Hematopoietic multipotent progenitor cell treated with erythropoietin and hydrocortisone succinate and interleukin-3 and kit ligand, for 4 days (in vitro differentiated cells): ENCODE measurements at places on chromosomes 11 and 22.
A peak's percentile ranks its signal among the peaks of the same experiment; 100 is the strongest.

DNA sequence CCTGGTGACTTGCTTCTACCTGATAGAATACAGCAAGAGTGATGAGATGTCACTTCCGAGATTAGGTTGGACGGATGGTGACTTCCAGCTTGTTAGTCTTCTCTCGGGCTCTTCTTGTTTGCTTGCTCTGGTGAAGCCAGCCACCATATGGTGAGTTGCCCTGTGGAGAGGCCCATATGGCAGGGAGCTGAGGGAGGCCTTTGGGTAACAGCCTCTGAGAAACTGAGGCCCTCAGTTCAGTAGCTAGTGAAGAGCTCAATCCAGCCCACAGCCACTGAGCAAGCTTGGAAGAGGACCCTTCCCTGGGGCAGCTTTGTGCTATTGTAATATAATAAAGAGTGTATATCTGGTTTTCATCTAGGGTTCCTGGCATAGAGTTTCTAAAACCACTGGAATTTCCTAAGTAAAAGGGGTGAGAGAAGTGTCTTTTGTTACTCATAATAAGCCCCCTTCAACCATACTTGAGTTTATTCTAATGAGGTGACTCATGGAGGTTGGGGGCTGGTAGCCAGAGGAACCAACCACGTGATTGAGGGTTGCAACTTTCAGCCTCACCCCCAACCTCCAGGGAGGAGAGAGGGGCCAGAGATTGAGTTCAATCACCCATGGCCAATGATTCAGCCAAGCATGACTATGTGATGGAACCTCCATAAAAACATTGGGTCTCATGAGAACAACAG is 8.0 kb upstream of the TPCN2 start:
- no peak for DNase-seq

GRCh38 chr11:134068829-134069425 is at the start of gene JAM3:
TSS of gene JAM3 (plus strand) at chr11:134069072. CDS start at chr11:134069084, 12 bp downstream.
- DNase-seq: peak; percentile 96

DNA sequence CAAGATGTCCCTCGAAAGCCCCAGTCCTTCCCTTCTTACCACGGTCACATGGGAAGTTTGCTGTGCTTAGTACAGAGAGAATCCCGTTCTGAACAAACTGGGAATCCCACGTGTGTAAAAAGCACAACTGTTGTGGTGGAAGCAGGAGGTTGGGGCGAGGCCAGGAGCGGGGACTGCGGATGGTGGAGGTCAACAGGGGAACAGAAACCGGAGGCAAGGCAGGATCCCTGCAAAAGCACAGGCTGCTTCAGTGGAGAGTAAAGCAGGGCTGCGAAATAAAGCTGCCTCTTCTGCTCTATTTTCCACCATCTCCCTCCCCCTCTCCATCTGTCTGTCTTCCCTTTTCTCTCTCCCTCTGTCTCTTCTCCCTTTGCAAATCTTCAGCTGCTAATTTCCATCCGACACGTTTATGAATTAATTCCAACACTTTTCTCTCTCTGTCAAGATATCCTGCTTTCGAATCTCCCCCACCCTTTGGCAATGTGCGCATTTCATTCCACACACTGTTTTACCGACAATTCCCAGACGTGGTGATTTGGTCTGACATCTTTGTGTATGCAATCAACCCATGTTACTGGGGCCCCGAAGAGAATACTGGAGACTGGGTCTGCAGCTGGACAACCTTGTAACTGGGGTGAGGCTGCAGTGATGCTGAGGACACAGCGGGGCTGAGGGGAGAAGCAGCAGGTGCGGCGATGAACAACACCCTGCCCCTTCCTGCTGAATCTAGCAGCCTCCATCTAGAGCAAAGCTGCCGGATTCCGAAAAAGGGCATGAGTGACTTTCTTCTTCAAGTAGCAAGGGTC is 571.8 kb downstream of the OPCML start:
- DNase-seq: no peak

DNA sequence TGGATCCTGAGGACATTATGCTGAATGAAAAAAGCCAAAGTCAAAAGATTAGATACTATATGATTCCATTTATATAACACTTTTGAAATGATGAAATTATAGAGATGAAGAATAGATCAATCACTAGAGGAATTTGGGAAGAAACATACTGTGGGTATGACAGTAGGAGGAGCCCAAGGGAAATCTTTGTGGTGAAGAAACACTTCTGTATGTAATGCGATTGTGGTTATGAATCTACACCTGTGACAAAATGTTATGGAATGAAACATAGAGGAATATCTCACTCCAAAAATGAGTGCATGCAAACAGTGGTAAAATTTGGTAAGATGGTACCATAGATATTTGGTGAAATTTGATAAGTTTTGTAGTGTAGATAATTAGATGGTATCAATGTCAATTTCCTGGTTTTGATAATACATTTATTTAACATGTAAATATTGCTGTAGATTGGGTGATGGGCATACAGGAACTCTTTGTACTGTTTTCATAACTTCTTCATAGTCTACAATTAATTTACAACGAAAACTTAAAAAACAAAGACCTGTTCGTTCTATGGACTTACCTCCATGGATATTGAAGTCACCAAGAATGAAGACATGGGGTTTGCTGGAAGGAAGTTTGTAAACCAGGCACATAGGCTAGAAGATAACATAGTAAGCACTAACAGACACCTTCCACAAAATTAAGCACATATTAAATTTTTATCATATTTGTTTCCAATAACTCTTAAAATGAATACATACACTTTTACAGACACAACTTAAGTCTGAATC is 11.5 kb downstream of the MRGPRX1 start:
- DNase-seq: no peak

DNA sequence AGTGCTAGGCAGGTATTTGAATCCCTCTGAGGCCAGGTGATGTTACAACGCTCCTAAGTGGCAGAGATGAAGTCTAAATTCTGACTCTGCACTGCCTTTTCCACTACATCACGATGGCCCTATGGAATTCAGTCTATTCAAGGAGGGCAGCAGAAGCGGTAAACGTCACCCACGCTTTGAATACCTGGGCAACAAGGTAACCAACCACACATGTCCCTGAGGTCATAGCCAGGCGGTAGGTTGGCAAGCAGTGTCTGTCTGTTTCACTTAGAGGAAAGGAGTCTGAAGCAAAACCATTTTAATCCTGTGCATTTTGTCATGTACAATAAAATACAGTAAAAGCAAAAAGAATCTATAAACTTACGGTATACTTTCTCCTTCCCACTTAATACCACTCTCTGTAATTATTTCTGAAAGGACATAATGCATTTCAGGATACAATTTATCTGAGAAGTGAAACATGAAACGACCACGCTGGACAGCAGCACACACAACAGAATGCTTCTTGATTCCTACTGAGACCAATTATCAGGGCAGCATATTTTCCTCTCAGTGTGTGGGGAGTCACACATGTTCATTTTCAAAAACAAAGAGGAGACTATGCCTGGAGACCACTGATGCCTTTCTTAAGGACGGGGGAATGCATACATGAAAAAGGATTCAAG is 51.3 kb downstream of the PRDM10 start:
- peak; percentile 38 for DNase-seq

DNA sequence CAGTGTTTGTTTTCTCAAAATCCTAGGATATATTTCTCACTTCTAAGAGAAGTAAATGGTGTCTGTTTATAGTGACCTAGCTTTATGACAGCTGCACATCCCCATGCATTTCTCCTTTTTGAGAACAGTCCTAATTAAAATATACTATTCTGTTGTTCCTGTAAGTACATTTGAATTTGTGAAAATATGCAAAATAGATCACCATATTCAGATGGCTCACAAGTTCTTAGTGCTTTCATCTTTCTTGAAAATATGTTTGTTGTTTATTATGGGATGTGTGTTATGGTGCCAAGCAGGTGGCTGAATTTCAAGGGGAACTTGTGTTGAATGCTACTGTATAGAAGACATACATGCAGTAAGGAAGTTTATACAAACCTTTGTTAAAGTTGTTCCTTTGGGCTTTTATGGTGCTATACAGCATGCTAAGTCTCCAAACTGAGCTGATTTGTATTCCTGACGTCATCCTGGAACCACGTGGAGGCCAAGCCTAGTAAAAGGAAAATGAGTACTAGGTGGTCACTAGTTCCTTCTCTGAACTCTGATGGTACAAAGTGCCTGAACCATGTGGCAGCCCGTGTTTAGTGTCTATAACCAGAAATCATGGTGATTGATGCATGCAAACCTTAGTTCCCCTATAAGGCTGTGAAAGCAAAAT is 7.8 kb upstream of the VSTM5 start:
- no peak for DNase-seq

DNA sequence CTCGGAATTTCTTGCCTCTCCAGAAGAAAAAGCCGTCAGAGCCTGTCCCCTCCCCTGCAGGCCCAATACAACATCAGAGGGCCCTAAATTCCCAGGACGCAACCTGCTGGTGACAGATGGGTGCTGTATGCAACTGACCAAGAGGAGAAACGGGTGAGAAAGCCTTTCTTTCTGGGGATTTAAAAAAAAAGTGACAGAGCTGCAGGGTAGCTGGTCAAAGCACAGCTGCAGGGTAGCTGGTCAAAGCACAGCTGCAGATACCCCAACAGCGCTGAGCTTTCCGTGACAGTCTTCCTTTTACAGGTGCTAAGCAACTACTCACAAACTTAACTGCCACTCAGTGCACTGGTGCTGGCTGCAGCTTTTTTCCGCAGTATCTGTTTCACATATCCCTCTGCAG is 17.8 kb downstream of the AP1B1 start:
- no peak for DNase-seq

- no peak for DNase-seq
Observed at GRCh38 chr11:92388380-92388779, 163.8 kb downstream of the FAT3 start.

DNA sequence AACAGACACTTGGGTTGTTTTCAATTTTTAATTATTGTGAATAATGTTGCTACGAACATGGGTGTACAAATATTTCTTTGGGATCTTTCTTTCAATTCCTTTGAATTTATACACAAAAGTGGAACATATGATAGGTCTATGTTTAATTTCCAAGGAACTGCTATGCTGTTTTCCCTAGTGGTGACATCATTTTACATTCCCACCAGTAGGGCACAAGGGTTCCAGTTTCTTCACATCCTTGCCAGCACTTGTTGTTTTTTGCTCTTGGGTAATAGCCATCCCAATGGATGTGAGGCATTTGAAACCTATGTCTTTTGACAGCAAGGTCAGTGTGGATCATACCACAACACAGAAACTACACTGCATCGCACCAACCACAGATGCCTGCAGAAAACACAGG is 41.8 kb upstream of the SCN3B start:
- DNase-seq: no peak

- no peak for DNase-seq
Observed at GRCh38 chr11:126438691-126439090, 83.2 kb downstream of the ST3GAL4 start.

- DNase-seq: no peak
Observed at GRCh38 chr22:33515795-33516194, 404.5 kb downstream of the LARGE1 start.

DNA sequence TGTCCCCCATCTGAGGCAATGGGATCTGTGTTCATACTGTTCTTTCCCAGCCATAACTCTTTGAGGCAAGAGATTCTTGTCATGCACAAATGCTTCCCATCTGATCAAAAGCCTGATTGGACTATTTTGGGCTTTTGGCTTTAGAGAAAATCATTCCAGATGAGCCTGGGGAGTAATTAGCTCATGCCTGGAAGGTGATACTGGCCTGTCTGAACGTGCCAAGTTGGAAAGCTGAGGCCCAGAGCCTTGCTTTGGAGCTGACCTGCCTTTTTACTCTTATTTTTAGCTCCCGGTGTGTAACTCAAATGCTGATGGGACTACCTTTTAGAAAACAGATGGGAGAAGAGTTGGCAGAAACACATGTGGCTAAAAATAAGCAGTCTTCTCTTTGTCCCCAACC is 105.0 kb downstream of the DBX1 start:
- DNase-seq: no peak

DNA sequence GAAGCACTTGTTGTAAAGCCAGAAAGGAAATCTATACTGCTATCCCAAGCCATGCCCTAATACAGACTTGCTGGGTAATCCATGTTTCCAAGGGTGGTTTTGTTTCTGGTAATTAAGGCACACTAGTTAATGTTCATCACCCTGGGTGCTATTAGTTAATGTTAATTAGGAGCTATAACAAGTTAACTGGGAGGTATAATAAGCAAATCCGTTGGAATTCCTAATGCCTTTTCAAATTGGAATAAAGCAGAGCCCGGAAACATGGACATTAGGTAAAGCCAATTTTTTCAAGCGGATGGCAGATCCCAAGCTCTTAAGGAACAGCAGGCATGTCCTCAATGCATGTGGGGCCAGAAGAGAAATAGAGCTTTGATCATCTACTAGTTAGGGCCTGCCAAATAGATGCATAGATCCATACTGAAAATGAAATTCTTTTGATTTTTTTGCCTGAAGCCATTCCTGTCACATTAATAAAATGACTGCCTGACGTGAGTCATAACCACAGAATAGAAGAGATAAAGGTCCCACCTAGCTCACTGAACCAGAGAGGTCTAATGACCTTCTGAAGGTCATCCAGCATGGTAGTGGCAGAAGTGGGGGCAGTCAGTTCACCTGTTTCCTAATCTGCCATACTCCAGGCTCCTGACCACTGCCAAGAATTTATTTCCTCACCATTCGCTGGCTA is 28.5 kb upstream of the CCDC34 start:
- DNase-seq: no peak

DNA sequence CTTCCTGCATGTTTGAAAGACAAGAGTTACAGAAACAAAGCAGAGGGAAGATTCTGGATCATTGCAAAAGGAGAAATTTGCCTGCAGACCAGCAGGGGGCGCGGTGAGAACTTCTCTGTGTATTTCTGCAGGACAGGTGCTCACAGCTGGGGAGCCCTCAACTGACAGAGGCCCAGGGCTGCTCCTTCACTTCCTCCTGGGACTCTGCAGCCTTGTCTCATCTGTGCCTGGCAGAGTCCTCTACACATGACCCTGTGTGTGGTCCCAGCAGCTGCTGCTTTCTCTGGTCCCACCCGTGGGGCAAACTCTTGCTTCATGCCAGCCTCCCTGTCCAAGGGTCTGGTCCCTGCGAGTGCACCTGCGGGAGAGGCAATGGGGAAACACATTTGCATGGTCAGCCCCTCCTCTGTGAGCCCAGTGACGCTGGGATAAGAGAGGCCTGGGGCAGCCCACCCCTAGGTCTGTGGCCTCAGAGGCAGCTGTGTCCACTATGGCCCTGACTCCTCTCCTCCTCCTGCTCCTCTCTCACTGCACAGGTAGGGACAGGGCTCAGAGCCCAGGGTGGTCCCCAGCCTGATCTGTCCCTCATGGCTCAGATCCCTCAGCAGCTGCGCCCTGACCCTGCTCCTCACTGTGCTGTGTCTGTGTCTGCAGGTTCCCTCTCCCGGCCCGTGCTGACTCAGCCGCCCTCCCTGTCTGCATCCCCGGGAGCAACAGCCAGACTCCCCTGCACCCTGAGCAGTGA is 43.2 kb upstream of the VPREB1 start:
- peak; percentile 63 for DNase-seq

- DNase-seq: no peak
Observed at GRCh38 chr11:120710354-120711131, 199.0 kb downstream of the GRIK4 start.
